ENCODE measurements at places on chromosomes 11 and 22.

GRCh38 chr11:96254087-96254486 lies 88.9 kb downstream of the MAML2 start:
- DNase-seq, result no peak

DNA sequence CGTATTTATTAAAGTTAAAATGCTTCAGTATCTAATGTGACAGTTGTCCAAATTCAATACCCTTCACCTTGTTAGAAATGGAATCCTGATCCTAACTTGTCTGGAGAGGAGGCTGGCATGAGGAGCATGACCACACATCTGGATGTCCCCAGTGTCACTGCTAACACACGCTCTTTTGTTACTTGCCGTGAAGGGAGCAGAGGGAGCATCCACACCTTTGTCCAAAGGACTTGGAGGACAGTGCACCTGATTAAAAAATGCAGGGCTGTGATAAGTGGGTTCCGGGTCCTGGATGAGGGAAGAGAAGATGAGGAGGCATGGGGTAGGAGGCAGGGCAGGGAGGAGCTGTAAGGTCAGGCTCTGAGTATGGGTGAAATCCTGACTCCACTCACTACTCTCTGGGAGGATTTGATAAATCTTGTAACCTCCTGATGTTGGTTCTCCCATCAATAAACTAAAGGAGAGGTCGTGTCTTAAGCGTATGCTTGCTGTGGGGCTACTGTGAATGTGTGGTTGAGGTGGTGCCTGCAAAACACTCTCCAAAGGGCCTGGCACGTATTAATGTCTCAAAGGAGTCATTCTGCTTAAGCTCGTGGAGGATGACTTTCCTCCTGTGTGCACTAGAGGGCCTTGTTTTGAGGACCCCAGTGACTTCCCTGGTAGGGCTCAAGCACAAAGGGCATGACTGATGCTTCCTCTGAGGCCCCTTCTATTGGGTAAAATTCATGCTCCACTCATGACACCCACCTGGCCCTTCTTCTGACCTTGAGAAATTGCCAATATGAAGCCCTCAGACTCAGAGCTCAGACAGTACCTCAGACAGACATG lies 16.8 kb upstream of the IGLL5 start:
- DNase-seq, result no peak

- no peak for DNase-seq
These were observed 578 bp upstream of the PARVG start for GRCh38 chr22:44179989-44180705.

DNA sequence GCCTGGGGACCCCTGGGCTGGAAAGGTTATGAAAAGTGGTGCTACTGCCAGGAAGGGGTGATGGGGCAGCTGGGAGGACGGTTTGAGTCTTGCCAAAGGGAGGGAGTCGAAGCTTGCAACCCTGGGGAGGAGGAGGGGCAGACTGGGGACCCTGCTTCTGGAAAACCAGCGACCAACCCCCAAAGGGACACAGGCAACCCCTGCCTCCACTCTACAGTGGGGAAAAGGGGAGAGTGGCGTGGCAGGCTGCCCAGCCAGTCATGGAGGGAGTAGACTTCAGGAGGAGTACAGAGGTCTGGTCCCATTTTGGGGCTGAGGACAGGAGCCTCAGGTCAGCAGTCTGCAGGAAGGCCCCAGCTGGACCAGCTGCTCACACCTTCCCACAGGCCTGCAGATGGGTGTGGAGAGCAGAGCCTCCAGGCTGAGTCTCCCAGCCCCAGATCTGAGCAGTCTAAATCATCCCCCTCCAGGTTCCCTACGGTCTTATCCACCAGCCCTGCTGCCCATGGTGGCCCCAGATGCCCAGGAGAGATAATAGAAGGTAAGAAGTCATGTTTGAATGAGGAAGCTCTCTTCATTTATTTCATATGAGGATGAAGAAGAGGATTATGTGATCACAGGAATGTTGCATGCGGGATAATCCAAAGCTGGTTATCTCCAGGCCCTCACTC lies 3.3 kb downstream of the DDT start:
- DNase-seq, result no peak

DNA sequence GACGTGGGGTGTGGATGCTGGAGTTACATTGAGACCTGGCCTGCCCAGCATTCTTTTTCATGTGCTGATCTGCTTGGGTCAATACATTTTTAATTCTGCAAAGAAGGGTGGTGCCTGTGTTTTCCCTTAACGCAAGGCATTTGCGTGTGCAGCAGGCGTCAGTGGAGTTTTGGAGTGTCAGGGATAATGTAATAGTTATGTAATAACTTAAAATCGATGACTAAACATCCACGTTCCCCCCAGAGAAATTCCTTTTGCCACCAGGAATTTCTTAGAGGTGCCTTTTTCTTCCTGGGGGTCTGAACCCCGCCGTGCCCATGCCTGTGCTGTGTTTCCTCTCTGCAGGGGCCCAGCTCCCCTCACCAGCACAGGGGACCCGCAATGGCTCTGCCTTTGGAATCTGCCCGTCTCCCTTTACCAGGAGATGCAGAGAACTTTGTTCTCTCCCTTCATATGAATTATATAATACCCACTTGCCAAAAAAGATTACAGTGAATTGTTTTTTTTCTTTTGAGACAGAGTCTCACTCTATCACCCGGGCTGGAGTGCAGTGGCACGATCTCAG lies 62.6 kb downstream of the TBC1D22A start:
- no peak for DNase-seq

- DNase-seq, result no peak
These were observed 37.5 kb upstream of the SLC22A25 start for GRCh38 chr11:63280920-63281319.

- no peak for DNase-seq
These were observed 19.4 kb downstream of the TEAD1 start for GRCh38 chr11:12693479-12694182.

Measured in stimulated activated CD8-positive, alpha-beta memory T cell treated with anti-CD3 and anti-CD28 coated beads, Interleukin-4, amount 100 ng/mL, for 4 hours (primary cell).